ENCODE measurements at places on chromosomes 16 and 17.
A peak's percentile ranks its signal among the peaks of the same experiment; 100 is the strongest.

- peak; percentile 69 for DNase-seq
These were observed 36.7 kb upstream of the CIBAR2 start for GRCh38 chr16:85148931-85149330.

GRCh38 chr16:86117756-86118155 is 218.8 kb downstream of the IRF8 start:
- DNase-seq: peak; percentile 33

- DNase-seq: peak; percentile 22
These were observed 59.7 kb downstream of the PLCG2 start for GRCh38 chr16:81838794-81839193.

DNA sequence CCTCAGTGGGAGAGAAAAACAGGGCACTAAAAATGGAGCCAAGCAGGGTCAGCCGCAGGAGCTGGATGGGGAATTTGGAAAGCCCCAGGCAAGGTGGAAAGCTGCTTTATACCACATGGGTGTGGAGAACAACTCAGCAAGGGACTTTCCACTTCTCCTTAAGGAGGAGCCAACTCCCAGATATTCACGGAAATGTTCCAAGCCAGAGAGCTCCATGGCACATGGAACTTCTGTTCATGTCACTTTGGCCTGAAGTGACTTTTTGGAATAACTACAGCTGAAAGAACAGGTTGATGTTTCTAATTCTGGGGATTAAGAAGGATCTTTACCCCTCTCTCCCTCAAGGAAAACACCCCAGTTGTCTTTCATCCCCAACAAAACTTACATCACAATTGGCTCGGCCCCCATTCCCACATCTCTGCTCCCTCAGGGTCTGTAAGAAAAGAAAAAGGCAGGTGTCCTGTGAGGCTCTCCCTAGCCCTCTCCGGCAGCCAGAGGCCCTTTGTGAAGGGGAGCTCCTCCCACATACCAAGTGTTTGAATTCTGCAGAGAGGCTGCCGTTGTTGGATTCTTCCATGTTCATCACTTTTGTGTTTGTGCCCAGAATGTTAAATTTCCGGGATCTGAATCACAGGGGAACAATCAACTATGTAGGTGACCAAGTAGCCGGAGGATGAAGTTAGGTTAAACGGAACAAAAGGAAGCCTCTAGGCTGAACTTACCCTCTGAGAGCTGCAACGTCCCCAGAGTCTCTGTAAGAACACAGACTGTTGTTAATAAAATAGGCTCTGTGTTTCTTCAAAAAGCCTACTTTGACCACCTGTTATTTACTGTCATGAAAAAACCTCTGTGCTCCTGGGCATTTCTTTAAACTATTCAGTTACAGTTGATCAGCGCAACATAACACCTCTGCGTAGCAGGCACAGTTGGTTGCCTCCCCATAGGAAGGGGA is 41.0 kb downstream of the STAT5A start:
- DNase-seq: peak; percentile 69

GRCh38 chr16:89584768-89585549 is 9.4 kb downstream of the CPNE7 start:
- DNase-seq: no peak

DNA sequence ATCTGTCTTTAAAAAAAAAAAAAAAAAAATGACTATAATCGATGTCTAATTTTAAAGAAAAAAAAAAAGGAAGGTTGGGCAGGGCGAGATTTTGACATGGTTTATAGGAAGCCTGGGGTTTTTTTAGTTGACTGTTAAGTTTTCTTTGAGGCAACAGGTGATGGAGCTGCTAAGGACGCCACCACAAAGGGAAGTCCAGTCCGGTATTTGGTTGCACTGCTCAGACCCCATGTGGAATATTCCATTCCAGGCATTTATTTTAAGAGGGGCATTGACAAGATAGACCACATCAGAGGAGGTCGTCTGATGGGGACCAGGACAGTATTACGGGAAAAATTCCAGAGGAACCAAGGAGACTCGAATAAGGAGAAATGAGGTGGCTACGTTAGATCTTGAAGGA is 168.4 kb downstream of the CCDC182 start:
- no peak for DNase-seq

DNA sequence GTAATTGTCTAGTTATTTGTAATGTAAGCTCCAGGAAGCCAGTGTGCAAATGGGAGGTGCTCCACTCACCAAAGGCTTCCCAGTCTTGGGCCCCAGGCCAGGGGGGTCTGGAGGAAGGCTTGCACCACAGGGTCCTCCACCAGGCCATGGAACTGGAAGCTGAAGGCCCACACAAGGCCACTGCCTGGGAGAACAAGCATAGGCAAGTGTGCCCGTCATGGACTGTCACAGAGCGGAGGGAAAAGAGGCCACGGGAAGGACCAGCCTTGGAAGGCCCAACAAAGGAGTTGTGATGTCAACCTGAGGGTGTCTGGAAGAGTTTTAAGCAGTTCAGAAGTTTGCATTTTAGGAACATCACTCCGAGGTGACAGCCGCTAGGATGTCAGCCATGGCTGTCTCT is 3.0 kb upstream of the SRRM2 start:
- DNase-seq: no peak

- no peak for DNase-seq
These were observed 1.0 kb downstream of the RHBDL3 start for GRCh38 chr17:32266389-32267301.

DNA sequence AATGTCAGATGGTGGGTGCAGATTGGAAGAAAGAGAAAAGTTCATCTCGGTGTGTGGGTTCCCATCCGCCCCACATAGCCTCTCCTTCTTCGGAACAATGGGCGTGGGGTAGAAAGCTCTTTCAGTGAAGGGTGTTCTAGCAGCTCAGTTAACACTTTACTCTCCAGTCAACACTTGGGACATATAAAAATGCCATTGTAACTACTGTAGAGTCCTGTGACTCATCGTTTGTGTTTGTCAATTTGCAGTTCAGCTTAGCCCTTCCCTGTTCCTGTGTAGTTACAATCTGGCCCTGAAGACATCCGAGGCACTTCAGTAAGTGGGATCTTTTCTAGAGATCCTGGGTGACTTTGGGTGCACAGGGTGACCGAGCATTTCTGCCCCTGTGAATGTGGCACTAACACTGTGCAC is 11.5 kb upstream of the CLEC18C start:
- peak; percentile 91 for DNase-seq

- peak; percentile 96 for DNase-seq
These were observed 3.3 kb upstream of the HOXB8 start for GRCh38 chr17:48618256-48618896.

DNA sequence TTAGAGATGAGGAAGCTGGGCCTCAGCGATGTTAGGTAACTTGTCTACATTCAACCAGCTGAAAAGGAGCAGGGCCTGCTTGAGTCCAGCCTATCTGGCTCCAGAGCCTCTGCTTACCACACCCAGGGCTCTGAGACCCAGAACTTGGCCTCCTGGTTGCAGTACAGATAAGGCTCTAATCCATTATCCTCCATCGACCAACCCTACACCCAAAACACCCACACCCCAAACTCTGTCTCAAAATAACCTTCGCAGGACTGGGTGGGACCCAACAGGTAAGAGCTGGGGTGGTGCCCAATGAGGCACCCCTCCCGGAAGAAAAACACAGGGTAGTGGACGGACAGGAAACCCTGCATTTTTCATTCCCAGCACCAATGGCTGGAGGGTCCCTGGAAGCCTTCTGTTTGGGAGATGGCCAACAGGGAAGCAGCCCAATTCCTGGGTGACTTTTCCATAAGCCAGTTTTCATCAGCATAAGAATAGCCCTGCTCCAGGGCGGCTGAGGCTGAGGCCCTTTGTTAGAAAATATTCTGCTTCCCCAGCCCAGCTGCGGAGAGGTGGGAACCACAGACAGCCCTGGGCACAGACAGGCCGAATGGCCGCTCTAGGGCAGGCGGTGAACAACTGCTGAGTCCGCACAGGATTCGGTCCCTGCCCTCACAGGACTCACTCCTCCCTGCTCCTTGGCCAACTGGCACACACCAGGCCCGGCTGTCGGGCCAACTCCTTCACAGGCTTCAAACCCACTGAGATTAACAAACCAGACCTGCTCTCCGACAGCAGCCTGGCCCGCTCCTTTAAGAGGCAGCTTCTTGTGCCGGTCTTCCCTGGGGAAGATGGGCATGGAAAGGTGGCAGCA is 9.8 kb downstream of the SMIM5 start:
- DNase-seq: no peak

GRCh38 chr17:5516060-5516792 is 29.9 kb downstream of the MIS12 start:
- peak; percentile 93 for DNase-seq

DNA sequence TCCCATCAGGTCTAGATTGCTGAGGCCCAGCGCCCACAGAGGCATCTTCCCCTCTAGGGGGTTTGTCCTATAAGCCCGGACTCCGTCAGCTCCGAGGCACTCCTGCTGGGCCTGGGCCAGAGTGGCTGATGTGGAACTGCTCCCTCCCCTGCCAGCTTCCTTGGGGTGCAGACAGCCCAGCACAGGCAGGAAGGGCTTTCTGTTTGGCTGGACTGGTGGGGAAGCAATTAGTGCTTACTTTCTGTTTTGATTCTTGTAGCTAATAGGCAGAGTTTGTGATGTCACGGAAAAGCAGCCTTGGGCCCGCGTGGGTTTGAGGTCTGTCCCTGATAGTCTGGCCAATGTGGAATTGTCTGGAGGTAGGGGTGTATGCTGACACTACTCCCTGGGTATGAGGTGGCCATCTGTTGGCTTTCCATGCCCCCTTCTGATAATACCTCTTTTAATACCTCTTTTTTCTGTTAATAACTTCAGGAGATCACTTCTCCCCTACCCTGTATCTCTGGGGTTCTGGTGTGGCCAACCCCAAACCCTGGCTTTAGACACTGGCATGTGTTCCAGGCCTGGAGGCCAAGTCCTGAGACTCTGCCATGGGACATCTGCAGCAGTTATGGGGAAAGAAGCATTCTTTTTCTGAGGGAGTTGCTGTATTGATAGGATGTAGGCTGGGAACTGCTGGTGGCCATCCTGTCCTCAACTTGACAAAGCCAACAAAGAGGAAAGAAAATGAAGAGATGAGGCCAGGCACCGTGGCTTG is 190.9 kb downstream of the RAB11FIP4 start:
- DNase-seq: peak; percentile 56

- DNase-seq: no peak
These were observed 40.5 kb downstream of the LYRM1 start for GRCh38 chr16:20940871-20941635.

DNA sequence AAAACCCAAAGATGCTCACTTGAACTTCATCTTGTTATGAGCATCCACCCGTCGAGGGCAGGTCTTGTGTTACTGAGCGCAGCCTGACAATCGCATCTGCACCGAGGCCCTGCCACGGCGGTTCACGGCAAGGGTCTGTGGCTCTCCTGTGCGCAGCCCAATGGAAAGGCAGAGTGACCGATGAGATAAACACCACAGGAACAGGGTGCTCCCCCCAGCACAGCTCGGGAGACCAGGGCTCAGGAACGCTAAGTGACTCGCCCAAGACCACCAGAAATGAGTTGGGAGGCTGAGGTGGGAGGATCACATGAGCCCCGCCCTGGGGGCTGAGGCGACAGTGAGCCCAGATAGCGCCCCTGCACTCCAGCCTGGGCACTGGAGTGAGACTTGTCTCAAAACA is 134.7 kb downstream of the ANKRD11 start:
- DNase-seq: no peak

- no peak for DNase-seq
These were observed 1339.3 kb upstream of the GOT2 start for GRCh38 chr16:60073376-60073775.

DNA sequence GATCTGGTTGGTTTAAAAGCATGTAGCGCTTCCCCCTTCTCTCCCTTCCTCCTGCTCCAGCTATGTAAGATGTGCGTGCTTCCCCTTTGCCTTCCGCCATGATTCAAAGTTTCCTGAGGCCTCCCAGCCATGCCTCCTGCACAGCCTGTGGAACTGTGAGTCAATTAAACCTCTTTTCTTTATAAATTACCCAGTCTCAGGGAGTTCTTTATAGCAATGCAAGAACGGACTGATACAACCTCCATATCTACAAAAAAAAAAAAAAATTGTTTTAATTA is 16.6 kb upstream of the PDXDC1 start:
- no peak for DNase-seq

- DNase-seq: no peak
These were observed 1.3 kb downstream of the GNGT2 start for GRCh38 chr17:49209061-49209571.

- no peak for DNase-seq
These were observed 146.3 kb downstream of the XYLT1 start for GRCh38 chr16:17324451-17324850.

DNA sequence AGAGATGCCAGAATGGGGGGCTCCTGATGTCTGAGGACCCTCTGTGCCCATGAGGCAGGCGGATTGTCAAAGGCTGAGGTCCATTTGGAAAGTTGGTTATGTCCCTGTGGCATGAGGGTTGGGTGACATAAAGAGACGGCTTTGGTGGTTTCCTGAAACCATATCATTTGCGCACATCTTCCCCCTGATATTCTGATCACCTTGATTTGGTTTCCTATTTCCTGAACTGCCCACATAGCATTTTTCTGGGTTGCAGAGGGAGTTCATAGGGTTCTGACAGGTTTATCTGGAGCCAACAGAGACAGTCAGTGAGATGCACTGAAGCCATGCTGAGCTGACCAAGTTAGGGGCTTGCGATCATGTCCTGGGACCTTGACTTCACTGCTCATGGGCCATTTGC is 15.7 kb upstream of the RNF222 start:
- no peak for DNase-seq

GRCh38 chr17:79243603-79243990 is 169.0 kb downstream of the ENGASE start:
- no peak for DNase-seq

Data from AG20443 (cell line).